NCI-H774 (cell line): ENCODE measurements at places on chromosomes 5 and 9.

DNA sequence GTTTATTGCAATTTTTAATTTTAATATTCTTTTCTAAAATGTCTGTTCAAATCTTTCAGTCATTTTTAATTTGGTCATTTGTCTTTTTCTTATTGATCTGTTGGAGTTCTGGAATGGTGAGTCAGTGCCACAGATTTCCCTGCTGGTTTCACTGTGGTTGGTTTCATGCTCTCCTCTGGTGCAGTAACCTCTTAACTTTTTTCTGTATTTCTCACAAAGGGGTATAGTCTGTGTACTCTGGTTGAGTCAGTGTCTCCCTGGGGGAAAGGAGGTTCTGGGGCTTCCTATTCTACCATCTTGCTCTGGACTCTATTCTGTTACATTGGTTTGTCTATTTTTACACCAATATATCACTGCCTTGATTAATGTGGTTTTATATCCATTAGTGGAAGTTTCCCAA lies 178.8 kb downstream of the CSNK1G3 start:
- no peak for DNase-seq

- peak; percentile 90 for DNase-seq
Measured at GRCh38 chr9:130731355-130731754, 37.8 kb downstream of the EXOSC2 start.

GRCh38 chr5:146751054-146751453 lies 127.5 kb downstream of the PPP2R2B start:
- no peak for DNase-seq

DNA sequence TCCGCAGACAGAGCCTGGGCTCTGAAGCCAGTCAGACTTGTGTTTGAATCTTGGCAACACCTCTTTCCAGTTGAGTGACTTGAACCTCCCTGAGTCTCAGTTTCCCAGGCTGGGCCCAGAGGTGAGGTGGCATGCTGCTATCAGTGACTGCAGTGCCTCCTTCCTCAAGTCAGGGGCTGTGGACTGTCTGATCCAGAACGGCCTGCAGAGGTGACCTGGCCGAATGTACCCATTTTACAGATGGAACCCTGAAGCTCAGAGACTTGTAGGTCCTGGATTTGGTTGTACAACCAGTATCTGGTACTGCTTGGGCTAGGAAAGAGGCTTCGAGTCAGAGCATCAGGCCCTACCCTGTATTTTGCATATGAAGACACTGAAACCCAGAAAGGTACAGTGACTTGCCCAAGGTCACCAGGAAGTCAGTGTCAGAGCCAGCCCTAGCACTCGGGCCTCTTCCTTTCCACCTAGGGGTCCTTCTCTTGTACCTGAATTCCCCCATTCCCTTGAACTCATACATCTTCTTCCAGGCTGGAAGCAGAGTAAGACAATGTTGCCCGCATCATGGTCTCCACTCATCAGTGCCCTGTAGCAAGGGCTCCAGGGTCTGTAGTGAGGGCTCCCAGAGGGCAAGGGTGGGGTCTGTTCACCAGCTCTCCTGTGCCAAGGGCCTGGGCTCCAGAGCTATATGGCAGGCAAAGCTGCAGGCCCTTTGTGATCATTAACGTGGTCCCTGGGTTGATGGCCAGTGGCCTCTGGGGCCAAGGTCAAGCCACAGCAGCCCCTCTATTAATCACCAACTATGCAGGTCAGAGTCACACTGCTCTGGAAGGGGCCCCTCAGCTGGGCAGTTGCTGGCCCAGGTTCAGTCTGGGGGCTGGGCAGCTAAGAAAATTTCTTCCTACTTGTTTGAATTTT lies 28.5 kb downstream of the GSN start:
- DNase-seq = no peak

GRCh38 chr5:5983261-5983980 lies 394.9 kb downstream of the MED10 start:
- DNase-seq = peak; percentile 69

GRCh38 chr9:137298401-137299202 lies 3.5 kb downstream of the NRARP start:
- DNase-seq = no peak

- DNase-seq = no peak
Measured at GRCh38 chr5:64634997-64635686, 55.2 kb upstream of the SHISAL2B start.

GRCh38 chr9:90141723-90142122 lies 500.9 kb downstream of the DIRAS2 start:
- peak; percentile 43 for DNase-seq

DNA sequence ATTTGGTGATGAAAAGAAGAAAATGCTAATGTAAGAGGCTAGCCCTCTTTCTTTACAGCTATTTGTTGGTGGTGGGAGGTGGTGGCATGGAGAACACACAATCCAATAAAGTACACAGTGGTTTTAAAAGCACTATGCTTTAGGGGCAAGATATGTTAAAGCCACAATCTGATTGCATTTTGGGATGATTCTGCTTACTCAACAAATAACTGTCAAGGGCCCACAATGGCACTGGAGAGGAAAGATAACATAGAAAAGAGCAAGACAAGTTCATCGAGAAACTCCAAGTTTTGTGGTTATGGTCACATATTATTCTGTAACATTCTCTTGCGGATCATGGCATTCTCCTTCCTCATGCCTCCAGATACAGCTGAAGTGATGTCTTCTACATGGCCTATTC lies 38.8 kb downstream of the OTP start:
- no peak for DNase-seq

DNA sequence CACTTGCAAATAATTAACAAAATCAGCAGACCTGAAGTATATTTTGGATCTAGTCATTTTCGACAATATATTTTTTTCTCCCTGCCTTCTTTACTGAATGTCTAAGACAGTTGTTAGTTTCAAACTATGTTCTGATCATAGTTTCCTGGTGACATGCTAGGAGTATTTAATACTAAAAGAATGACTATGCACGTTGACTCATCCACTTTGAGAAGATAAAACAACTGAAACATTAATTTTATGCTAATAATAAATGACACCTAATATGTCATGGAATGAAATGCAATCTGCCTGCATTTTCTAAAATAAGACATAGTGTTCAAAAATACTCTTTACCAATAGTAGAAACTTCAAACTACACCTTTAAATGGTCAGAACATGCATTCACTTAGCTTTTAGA lies 2123.7 kb upstream of the C9orf72 start:
- no peak for DNase-seq

DNA sequence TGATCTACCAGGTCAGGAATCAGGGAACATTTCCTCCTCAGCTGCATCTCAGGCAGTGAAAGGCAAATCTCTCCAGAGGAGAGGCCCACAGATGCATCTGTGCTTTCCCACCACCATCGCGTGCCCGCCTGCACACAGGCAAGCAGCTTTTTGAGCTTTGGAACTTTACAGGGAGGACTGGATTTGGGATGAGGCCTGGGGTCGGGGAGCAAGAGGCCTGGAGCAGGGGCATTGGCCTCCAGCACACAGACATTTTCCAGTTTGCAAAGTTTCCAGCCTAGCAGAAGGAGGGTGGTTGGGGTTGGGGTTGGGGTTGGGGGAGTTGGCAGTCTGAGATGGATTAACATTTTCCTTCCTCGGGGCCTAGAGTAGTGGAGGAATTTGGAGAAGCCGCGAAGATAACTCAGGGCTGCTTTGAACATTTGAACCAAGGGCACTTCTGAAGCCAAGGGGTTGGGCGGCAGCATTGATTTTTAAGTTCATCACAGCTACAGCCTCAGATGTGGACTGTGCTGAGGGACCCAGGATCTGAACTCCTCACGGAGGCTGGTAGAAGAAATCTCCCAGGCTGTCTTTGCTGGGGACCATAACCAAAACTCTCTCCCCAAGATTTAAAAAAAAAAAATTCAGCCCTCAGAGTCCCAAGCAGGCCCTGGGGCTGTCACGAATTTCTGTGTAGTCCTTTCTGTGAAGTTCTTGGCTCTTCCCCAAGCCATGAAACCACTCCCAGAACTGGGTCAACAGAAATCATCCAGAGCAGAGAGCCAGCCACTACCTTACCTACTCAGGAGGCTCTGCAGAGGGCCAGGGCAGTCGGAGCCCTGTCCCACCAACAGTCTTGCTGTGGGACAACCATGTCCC lies 25.6 kb downstream of the C5orf15 start:
- DNase-seq = no peak

DNA sequence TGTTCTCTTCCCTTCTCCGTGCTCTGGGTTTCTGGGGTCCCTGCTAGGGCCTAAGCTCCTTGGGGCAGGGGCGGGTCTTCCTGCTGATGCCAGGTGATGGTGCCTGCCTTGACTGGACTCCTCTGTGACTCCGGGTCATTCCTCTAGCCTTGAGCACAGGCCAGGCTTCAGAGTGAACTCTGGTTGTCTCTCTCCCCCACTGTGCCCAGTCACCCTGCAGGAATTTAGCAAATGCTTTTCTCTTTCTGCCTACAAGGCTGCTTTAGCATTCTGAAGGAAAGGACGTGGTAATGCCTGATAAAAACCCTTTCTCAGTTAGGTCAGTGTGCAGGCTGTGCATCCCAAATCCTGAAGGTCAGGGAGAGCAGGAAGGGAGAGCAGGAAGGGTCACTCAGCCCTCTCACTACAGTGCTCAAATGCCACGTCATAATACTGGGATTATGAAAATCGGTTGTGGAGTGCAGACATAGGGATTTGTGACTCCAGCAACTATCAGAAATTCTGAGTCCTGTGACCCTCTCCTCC lies 2.7 kb downstream of the CXCL14 start:
- no peak for DNase-seq

DNA sequence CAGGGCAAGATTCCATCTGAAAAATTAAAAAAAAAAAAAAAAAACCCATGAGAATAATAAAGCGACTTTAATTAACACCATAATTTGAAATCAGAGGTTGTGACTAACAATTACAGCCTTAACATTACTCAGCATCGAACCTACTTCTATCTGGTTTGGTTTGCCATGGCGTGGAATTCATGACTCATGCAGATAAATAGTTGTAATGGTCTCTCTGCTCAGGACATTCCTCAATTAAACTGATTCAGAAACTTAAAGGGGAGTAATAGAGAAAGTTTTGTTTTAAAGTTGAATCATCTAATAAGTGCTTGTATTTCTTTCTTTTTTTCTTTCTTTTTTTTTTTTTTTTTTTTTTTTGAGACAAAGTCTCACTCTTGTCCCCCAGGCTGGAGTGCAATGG lies 135.5 kb downstream of the SPATA31D1 start:
- no peak for DNase-seq

DNA sequence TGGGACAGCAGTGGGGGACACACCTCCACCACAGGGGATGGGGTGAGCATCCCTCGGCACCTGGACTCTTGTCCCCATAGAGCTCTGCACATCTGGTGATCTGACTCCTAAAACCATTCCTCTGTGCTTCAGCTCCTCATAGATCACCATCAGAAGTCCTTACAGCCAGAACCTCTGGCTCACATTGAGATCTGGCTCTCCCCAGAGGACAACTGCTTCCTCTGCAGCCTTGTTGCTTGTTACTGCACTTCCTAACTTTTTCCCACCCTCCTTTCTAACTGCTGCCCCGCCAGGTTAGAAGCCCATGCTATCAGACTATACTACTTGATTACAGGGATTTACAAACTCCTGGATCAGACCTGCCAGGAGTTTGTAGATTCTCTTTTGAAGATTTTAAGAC lies 64.5 kb downstream of the ARSB start:
- peak; percentile 1 for DNase-seq

DNA sequence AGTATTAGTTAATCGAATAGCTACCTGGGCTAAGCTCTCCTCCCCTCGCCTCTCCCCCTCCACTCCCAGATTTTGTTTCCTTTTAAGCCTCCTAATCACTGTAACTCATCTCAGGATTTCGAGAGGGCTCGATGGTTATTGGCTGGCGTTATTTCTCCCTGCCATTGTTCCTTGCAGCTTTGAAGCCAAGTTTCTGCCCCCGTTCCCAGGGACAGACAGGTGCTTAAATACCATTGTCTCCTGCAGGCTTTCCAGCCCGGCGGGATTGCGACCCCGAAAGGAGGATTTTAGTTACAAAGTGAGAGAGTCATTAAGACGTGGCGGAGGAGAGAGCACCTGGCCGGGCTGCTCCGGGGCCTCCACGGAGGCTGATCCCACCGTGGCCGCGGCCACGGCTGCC lies 46.2 kb downstream of the ASS1 start:
- no peak for DNase-seq

GRCh38 chr5:18105449-18105848 lies 471.2 kb downstream of the TAF11L14 start:
- no peak for DNase-seq

DNA sequence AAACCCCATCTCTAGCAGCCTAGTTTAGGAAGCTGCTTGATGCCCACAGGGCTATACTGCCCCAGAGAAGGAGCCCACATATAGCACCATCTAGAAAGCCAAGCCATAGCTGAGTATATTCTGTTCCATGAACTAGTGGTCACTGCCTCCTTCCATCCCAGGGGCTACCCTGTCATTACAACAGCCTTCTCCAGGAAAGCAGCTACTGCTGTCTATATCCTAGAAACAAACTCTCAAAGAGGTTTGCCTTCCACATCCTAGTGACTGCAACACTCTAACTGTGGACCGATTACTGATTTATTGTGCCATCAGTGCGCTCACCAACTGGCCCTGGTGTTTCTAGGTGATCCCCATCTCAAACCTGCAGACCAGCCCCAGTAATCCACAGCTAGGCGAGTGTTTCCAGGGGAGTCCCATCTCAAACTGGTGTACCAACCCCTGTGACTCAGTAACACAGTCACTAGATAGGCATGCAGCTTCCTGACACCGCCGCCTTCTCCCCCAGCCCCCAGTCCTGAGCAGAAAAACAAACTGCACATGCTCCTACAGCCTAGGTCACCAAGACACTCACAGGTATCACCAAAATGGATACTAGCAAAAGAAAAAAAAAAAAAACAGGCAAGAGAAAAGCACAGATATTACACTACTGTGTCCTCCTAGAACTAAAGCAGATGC lies 14.8 kb downstream of the SPTLC1 start:
- DNase-seq = no peak

DNA sequence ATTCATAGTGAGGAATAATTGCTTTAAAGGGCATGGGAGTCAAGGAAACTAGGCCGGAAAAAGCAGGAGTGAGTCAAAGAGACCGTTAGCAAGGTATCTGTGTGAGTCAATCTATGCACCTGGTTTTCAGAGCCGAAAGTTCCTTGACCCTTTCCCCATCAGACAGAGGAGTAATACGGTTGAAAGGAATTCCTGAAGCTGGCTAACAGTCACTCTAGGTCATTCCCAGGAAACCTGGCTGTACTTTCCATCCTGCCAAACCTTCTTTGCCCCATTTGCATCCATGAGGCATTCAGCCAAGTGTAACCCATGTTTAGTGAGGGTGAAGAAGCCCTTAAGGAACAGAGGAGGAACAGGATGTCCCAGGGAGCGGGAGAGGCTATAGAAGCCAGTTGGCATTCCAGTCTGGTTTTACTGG lies 16.2 kb downstream of the RBM18 start:
- no peak for DNase-seq

GRCh38 chr5:173835131-173835530 lies 53.0 kb upstream of the CPEB4 start:
- DNase-seq = no peak

- DNase-seq = no peak
Measured at GRCh38 chr5:157294407-157295091, 28.6 kb downstream of the CYFIP2 start.

- DNase-seq = peak; percentile 71
Measured at GRCh38 chr5:343461-344401, 22.2 kb downstream of the AHRR start.
